Stimulated activated CD4-positive, alpha-beta T cell treated with anti-CD3 and anti-CD28 coated beads, Interleukin-1b, Interleukin-23, amount 100 ng/mL, for 1 hour (primary cell): ENCODE measurements at places on chromosomes 5 and 9.

- DNase-seq, result no peak
Observed at GRCh38 chr9:4935001-4935672, 49.9 kb upstream of the JAK2 start.

- no peak for DNase-seq
Observed at GRCh38 chr9:136512651-136513071, 29.8 kb upstream of the SEC16A start.

DNA sequence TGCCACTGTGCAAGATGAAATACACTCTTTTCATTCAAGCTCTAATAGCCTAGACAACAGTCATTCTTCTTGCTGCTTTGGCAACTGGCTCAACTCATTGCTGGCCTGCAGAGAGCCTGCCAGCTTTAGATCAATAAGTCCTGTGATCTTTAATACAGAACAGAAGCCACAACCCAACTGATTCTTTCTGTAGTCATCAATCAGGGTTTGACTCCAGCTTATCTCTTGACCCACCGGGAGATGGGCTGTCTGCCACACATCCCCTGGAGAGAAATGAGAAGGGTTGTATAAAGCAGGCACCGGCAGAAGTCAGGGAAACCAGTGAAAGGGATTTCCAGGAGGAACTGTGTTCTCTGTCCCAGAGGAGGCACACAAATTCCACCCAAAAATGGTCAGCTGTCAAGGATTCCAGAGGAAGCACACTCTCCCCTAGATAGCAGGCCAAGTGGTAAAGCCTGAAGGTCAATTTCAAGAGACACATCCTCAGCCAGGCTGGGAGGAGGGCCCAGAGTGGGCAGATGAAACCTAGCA is 24.5 kb downstream of the LHFPL2 start:
- no peak for DNase-seq

DNA sequence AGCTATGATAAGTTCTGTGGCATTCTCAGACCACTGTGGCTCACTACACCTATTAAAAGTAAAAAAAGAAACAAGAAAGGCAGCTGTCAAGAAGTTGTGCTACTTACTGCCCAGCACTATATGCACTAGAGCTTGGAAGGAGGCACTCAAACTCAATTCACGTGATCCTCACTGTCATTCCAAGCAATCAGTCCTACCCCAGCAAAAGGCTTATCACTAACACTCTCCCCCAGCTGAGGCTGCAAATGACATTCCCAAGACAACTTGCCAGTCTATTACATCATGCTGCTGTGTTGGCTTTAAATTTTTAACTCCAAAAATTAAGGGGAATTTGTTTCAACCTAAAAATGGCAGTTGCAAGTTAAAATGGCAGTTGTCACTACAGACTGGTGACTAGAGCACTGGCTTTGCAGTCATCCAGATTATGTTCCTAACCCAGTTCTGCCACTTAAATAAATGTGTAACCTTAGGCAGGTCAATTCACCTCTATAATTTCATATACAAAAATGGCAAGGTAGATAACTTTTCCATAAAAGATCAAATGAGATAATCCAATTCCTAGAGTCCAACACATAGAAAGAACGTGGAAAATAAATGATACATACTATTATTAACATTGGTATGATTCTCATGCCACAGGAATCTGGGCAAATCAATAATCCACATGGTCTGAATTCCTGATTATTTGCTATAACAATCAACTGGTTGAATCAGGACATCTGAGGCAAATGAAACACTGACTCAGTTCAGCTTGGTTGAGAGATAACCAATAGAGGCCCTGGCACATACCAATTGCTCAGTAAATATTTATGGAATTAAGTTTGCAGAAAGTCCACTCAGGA is 52.4 kb downstream of the FBXW11 start:
- no peak for DNase-seq

GRCh38 chr9:89497257-89497963 is 503 bp downstream of the SEMA4D start:
- DNase-seq, result no peak

DNA sequence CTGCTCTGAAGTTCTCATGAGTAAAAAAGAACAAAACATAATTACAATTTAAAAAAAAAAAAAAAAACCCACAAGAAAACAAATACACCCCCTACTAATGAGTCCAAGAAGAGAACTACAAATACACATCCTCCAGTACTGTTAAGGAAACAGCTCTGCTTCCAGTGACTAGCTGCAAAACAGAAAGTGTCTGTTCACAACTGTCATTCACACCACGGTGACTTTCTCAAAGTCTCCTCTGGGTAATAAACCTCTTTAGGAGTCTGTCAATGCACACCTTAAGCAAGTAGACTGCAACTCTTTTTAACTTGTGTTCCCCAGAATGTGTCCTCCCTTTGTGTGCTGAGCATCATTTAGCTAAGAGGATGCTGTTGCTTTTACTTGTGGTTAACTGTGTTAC is 6.2 kb downstream of the REEP5 start:
- DNase-seq, result no peak

DNA sequence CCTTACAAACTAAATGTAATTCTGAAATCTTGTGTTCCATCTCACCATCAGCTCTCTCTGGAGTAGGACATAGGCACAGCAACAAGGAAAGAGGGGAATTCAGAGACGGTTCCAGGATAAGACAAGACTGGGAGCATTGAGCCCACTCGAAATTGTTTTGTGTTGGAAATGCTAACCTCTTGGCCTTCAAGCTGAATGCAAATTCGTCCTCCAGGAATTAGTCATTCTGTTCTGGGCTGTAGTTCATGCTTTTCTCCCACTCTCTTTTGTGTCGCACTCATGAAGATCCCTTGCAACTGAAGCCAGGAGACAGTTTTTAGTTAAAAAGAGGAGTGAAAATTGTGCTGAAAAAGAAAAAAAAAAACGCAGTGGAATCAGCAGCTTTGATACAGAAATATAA is 121.7 kb upstream of the SEMA6A start:
- DNase-seq, result no peak

GRCh38 chr5:30831605-30832004 is 361.9 kb upstream of the CDH6 start:
- DNase-seq, result no peak
